ENCODE measurements at places on chromosomes 7 and 10. TPM values are rescaled to one million over a fixed set of nuclear protein-coding genes. Genes with fewer than 3 reads are reported as not detected.

DNA sequence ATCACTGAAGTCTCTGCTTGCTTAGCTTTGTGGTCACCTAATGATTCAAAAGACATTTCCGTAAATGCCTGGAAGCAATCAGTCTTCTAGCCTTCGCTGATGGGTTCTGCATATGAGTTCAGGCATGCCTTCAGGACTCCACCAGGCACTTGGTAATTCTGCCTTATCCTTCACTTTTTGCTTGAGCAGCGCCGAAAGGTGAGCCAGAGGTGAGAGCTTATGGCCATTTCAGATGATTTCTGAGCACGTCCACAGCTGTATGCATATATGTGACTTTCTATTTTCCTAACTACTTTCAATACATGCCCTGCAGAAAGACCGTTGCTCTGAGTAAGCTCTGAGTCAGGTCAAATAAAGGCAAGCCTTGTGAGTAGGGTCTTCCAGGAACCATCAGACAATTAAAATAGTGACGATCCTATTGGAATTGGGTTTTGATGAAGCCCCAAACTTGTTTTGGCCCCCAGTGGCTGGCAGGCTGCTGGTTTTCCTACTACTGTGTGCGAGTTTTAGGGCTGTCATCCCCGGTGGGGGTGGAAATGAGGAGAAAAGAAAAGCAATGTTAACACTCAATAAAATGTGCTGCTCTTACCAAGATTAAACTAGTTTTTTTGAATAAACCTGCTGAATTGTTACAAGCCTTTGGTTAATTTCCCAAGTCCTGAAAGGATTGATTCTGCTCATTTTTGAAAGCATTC, 154.4 kb upstream of the AKR1E2 start:
- DNase-seq: no peak

The FAM171A1 gene
- 12.2 TPM for total RNA-seq

The FAM131B gene
- 0.73 TPM for total RNA-seq

The ALOX5 gene
- total RNA-seq: 7.3 TPM

DNA sequence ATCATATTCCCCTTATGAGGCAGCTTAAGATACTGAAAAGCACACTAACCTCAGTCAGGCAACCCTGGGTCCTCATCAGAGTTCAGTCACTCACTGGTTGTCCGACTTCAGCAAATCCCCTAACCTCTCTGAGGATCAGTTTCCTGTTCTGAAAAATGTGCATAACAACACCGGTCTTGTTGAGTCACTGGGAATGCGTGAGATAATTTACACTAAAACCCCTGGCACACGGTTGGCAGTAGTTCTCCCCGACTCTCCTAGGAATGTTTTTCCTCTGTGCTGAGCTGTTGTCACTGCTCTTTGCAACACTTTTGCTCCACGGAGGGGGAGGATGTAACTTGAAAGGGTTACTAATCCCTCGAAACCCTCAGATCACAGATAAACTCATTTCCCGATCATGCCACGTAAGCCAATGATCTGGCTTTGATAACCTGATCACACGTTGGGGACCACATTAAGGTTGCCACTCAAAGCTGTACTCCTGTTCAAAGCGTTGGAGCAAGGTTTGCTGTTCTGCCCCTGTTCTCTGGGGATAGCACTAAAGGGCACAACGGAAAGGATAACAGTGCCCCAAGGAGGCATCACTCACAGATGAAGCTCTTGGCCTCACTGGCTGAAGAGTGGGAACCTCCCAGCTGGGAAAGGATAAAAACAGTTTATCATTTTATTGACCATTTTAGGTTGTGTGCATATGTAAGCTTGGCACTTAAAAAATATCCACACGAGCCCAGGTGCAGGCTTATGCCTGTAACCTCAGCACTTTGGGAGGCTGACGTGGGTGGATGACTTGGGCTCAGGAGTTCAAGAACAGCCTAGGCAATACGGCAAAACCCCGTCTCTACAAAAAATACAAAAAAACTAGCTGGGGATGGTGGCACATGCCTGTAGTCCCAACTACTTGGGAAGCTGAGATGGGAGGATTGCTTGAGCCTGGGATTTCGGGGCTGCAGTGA, 5.0 kb upstream of the RBM17 start:
- DNase-seq: no peak

The HYAL4 gene
- total RNA-seq: not detected

DNA sequence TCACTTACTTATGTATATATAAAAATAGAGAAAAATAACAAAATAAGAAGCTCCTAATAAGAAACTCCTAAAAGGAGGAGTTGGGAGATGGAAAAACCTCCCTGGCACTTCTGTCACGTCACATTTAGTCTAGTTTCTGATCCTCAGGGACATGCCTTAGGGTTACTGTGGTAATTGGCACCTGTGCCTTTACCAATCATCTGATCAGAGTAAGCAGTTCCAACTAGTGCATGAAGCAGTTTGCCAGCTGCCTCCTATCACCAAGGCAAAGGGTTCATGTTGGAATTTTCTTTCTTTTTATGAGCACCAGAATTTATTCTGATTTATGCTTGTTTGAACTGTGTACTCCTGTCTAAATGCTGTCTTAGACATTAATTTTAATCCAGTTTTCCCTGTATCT, 49.9 kb downstream of the ARL4A start:
- no peak for DNase-seq

All from Right ventricle myocardium inferior (tissue), 1 donor.